ENCODE measurements at places on chromosomes 1 and 21.

DNA sequence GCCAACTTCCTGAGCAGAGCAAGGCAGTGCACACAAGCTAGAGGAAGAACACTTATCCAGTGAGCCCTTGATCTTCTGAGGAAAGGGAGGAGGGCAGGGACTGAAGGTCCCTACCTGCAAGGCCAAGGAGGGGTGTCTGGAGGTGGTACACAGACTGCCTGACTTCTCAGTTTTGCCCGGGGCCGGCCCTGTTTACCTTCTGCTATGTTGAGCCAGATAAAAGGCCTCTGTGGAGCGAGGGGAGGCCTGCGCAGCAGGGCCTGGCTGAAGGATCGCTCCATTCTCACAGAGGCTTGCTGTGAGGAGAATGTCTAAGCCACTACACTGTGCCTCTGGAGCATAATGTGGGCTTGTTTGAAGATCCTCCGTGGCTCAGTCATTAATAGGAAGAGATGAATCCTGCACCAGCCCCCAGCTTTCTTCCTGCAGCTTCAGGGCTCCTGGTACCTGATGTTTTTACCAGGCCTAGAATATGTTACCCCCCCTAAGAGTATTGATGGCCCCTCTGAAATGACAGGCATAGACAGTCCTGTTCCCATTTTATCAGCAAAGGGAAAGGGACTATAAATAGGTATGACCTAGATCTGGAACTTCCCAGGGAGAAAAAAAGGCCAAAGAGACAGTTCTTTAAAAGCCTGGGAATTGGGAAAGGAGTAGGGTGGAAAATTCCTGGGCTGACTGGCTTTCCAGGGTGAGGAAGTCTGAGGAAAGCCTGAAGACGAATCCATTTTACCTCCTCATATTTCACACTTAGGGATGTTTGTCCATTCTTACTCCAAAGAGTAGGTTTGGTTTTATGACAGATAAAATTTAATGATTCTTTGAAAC is 4.7 kb downstream of the POGK start:
- no peak for DNase-seq

GRCh38 chr1:22376976-22377375 is 74.7 kb upstream of the ZBTB40 start:
- DNase-seq = no peak

DNA sequence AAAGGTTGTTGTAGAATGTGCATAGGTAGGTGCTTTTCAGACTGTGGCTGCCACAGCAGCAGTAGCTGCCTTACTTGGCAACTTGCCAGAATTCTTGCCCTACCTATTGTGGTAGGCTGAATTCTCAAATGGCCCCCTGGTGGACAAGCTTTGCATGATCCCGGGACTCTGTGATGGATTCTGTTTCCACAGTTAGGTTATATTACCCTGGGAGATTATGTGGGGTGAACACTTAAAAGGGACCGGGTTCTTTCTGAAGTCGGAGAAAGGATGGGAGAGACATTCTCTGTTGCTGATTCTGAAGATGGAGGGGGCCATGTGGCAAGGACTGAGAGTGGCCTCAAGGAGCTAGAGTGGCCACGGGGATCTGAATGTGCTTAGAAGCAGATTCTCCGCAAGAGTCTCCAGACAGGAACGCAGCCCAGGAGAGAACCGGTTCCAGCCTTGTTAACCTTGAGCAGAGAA is 32.1 kb upstream of the KCNE1 start:
- DNase-seq = peak; percentile 56

DNA sequence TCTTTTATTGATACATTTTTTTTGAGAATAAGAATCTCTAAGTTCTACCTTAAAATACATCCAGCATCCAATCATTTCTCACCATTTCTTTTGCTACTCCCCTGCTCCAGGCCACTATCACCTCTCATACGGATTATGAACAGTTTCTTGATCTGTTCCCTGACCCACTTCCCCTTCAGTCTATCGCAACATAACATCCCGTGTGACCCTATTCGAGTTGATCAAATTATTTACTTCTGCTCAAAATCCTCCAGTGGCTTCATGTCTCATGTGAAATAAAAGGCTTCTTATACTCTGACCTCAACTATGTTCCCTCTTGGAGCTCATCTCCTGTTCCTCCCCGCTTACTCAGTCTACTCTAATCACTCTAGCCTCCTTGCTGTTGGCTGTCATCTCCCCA is 5.2 kb downstream of the ALG14 start:
- DNase-seq = no peak

DNA sequence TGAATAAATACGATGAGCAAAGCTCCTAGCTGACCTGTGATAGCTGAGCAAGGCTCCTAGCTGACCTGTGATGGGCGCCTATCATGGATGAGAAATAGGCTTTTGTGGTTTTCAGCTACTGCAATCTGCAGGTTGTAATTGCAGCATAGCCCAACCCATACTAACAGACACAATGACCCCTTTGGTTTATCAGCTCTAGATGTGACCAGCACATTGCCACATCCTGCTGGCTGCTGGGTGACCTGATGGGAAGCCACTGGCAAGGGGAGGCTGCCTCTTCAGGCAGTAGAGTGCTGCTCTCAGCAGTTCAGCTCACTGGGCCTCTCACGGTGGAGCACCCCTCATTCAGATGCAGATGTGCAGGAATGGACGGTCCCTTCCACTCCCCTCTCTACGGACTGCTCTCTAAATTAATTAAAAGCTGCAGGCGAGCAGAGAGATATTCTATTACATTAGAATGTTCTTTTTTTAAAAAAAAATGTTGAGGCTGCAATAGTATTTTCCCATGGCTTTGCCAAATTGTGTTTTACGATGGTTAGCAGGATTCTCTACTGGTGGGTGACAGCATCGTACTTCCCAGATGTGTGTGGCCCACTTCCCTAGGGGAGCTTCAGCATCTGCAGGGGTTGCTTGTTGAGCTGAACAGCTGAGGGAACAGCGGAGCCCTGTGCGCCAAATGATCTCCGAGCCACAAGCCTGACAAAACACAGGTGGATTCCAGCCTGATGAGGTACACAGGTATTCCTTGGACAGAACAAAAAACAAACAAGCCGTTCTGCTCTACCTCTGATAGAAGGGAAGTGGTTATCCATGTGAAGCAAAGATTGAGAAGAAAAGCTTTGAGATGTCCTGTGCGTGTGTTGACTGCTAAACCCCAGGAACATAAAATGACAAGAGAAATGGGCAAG is 65.0 kb downstream of the SYT6 start:
- no peak for DNase-seq

DNA sequence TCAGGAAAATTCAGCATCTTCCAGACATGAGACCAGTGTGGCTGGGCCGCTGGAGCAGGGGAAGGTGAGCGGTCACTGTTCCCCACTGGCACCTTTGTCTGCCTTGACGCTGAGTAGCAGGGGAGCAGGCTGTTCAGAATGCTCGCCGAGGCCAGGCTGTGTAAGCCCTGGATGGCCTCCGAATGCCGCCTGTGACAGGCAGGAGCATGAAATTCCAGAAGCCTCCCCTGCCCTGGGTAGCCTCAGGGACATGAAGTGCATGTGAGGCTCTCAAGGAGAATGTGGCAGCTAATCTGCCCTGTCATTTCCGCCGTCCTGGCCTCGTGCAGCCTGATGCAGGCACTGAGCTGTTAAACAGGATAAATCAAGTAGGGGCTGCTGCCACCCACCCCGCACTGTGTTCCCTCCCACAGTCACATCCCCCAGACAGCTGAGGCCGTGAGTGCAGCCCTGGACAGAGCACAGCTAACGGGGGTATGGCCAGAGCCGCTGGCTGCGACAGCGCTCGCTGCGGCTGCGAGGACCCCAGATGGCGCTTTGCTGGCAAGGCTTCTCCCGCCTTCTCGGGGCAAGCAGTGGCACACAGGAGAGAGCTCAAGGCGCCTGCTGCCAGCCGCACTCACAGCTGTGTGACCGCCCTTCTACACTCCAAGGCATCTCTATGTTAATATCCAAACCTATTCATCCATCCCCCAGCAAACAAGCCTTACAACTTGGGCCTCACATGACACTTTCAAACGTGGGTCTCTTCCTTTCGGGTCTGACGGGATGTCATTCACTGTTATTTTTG is 105.0 kb upstream of the COL6A1 start:
- no peak for DNase-seq

GRCh38 chr1:233168384-233168783 is 127.1 kb downstream of the PCNX2 start:
- DNase-seq = no peak

- DNase-seq = no peak
These were observed 8.4 kb upstream of the RBM8A start for GRCh38 chr1:145935708-145936107.

GRCh38 chr1:207815913-207816291 is 64.0 kb downstream of the CD46 start:
- DNase-seq = peak; percentile 62

GRCh38 chr1:14215151-14215550 is 383.3 kb upstream of the KAZN start:
- peak; percentile 56 for DNase-seq

DNA sequence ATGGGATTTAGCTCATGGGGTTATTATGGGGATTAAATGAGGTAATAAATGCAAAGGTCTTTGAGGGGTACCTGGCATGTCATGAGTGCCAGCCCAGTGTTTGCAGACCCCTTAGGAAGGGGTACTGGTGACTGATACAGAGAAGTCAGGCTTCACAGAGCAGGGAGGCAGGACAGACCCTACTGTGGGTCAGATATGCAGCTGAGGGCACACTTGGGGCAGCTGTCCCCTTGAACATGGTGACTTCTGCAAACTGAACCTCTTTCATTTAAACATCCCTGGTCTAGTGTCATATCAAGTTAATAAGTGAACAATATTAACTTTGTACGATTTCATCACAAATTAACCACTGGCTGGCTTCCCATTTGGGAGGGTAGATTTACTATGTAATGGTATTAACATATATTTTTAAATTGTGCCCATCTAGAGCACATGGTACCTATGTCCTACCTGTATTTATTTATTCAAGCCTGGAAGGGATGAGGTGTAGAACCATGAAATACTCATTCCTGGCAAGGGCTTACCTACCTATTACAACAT is 25.9 kb downstream of the STPG1 start:
- DNase-seq = no peak

- no peak for DNase-seq
These were observed 235.2 kb upstream of the RAB4A start for GRCh38 chr1:229035748-229036082.

GRCh38 chr1:92184632-92185031 is 33.1 kb upstream of the C1orf146 start:
- peak; percentile 16 for DNase-seq

DNA sequence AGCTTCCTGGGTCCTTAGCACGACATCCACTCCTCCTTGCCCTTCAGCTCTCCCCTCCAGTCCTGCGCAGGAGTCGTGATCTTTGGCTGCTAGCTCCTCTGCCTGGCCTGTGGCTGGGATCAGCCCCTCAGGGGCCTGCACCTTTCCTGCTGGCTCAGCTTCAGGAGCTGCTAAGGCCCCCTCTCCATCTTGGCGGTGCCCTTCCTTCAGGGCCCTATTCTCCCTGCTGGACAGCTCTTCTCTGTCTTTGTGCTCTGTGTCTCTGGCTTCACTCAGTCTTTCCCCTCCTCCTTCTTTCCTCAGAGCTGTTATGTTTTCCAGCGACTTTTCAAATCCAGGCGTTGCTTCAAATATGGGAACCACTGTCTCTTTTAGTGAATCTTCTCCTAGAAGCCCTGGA is 59.5 kb upstream of the LRRC53 start:
- DNase-seq = no peak

DNA sequence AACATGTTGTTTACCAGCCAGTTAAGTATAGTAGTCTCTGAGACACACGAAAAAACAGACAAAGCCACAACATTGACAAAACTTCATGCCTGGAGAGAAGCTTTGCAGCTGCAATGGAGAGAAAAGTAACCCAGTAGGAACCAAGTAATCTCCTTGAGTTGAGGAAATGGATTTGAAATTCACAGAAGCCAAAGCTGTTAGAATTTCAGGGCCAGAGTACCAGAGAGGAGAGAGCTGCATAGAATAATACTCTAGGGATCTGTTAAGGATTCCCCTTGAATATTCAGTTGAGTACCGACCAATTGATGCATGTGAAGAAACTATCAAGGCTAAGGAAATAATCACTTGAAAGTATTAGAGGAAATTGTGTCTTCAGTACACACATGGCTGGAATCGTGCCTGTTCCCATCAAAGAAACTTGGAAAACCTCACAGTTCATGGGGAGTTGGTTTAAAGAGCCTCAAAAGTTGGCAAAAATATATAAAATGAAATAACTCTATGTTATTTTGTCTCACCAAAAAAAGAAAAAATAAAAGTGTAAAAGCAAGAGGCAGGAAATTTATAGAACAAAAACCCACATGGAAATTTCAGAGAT is 324.0 kb upstream of the NEGR1 start:
- no peak for DNase-seq

DNA sequence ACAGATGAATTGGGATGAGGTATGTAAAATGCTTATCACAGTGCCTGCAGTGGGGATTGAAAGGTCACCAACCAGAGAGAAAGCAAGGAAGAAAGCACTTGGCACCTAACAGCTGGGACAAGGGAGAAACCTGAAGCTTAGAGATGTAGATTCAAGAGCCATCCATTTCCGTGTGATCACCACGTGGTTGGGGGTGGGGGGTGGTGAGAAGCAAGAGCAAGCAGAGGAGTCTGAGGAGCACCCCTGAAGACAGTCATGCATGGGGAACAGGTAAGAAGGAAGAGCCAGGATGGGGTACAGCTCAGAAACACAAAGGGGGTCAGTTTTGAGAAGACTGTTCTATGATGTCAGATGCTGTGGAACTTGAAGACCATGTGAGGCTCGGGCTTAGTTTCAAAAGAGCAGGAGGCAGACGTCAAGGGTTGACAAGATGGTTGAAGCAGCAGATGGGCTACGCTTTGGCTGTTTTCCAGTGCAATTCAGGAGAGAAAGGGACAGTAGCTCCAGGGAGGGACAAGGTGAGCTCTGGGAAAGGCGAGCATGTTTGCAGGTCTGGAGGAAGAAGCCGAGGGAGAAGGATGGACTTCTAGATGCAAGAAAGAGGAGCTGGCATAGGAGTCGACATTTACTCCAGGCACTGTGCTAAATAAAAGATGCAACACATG is 17.4 kb downstream of the KANK4 start:
- no peak for DNase-seq

- DNase-seq = no peak
These were observed 232.6 kb upstream of the PLXNA2 start for GRCh38 chr1:208476846-208477170.

GRCh38 chr1:211632808-211633523 is 42.5 kb downstream of the NEK2 start:
- peak; percentile 78 for DNase-seq
